NCI-H82 (cell line): ENCODE measurements at places on chromosomes 7 and 10.

- DNase-seq, result peak; percentile 51
Measured at GRCh38 chr10:4512671-4513240, 313.3 kb upstream of the AKR1E2 start.

DNA sequence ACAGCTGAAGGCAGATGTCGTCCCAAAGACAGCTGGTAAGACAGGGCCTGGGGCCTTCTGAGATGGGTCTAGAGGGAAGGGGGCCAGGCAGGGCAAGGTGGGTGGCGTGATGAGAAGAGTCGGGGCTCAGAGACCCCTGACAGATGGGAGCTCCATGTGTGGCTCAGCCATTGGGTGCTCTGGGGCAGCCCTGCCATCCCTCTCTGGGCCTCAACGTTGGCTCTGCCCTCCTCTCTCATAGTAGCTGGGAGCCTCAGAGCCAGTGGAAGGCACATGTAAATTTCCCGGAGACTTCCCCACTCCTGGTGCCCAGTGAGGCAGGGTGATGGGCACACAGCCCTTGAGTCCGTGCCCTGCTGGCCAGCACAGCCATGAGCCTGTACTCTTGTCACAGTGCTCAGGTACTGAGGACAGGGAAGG is 1.8 kb downstream of the PPIF start:
- DNase-seq, result no peak

DNA sequence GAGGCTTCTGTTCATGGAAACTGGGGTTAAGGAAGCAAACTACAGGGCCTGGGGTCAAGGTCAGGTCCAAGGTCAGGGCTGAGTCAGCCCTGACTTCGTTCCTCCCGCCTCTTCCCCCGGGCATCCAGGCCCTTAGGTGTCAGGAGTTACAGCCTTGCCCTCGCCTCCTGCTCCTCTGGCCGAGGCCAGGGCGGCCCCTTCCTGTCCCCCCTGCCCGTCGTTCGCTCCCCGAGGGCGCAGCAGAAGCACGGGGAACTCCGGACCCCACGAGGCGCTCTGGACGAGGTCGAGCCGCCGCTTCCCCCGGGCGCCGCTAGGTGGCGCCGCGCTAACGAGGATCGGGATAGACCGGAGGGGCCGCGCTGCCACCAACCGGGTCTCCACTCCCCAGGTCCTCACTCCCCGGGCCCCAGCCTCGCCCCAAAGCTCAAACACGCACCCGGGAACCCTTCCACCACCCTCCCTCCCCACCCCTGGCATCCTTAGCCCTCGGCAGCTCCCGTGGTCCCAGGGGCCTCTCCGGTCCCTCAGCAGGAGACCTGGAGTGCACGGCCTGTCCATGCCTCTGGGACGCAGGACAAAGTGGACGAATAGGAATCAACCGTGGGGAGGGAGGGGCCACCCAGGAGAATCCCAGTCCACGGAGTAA is 59.2 kb upstream of the MYL10 start:
- DNase-seq, result peak; percentile 78

DNA sequence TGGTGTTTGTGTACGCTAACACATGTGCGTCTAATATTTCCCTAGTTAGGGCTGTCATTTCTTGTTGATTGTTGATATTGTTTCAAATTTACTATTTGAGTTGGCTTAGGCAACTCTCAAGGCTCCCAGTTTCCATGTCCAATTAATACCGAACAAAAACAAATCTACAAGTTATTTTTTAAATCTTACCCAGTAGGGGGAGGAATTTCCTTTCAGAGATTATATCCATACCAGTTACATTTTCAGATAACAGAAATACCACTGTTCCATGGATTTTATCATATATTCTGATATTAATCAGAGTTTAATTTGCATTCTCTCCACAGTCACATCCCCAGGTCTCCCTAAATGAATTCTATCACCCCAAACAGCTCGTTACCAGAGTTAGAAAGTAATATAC is 7.2 kb upstream of the AKR1B10 start:
- DNase-seq, result no peak

GRCh38 chr7:142438235-142438922 is 180.5 kb upstream of the PRSS58 start:
- peak; percentile 78 for DNase-seq

- no peak for DNase-seq
Measured at GRCh38 chr10:32530231-32530630, 84.3 kb downstream of the CCDC7 start.

DNA sequence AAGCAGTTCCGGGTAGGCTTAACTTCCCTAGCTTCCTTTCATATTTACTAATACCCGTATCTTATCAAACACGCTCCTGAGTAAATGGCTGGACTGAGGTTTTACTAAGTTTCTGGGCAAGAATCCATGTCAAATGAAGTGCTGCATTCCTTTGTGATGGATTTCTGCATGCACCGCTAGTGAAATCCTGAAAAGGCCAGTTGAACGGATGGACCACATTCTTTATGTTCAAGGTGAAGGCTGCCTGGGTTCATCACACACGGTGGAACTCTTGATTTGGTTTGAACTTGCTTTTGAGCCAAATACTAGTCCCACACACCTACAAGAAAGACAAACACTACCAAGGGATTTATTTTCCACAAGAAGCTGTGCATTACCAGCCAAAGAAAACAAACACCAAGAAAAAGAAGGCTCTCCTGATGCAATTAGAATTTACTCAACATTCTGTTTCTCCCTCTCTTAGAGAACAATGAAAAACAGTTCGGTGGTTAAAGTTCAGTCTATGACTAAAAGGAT is 255.0 kb upstream of the SEMA3C start:
- no peak for DNase-seq

GRCh38 chr7:64872351-64873154 is 30.5 kb upstream of the ZNF273 start:
- DNase-seq, result no peak

- no peak for DNase-seq
Measured at GRCh38 chr7:44603193-44603592, 3.2 kb upstream of the OGDH start.

- DNase-seq, result no peak
Measured at GRCh38 chr7:107472116-107472515, 2.3 kb downstream of the GPR22 start.

GRCh38 chr10:6345404-6345803 is 142.7 kb downstream of the PFKFB3 start:
- no peak for DNase-seq

DNA sequence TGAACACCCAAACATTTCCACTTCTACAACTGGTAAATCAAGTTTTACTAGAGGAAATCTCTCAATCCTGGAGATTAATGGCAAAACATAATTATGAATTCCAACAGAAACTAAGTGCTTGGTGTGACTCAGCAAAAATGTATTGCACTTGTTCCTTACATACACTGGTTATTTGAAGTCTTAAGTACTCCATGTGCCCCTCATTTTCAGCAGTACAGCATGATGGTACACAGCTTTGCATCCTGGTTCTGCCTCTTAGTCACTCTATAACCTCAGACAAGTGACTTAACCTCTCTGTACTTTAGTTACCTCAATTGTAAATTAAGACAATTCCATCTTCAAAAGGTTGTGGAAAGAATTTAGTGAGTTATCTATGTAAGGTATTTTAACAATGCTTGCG is 12.9 kb downstream of the SLC16A12 start:
- DNase-seq, result no peak

DNA sequence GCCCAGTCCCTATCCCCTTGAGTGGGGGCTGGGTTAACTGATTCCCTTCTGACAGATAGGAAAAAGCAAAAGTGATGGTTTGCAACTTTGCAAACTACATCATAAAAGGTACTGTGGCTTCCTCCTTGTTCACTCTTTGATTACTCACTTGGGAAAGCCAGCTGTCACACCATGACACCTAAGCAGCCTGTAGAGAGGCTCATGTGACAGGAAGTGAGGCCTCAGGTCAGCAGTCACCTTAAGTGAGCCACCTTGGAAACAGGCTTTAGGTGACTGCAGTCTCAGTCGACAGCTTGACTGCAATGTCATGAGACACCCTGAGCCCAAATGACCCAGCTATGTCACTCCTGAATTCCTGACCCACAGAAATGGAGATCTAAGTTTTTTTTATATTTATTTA is 4.3 kb upstream of the CHCHD2 start:
- no peak for DNase-seq

DNA sequence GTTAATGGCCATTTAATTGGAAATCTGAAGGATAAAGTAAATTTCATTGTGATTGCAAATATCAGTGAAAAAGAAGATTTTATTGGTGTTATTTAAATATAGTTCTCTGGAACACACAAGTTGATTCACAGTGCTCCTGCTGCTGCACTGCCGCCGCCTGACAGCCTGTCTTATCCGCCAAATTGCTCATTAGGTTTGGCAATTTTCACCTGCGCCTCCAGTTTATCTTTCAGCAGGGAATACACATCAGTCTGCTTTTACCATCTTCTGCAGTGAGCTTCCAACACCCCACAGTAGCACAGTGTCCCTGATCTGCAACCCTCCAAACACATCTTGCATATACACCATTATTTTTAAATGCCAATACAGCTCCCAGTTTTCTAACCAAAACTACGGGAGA is 308.3 kb downstream of the PARD3 start:
- no peak for DNase-seq

DNA sequence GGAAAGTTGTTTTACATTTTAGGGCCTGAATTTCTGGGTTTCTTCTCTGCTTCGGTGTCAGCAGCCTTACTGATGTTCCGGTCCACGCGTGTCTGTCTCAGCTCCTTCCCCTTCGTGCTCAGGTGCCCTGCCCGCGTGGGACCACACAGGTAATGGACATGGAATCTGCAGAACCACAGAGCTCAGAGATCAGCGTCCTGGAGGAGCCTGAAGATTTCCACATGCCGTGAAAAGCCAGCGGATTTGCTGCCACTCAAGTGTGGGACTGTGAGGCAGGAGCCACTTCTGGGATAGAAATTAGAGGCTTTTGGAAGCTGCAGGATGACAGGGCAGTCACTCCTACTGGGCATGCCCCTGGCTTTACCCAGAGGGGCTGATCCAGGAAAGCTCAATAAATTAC is 666.1 kb upstream of the FOXK1 start:
- DNase-seq, result no peak

- no peak for DNase-seq
Measured at GRCh38 chr7:104962781-104963180, 51.2 kb upstream of the KMT2E start.

GRCh38 chr7:149635561-149636329 is 137.6 kb downstream of the ZNF467 start:
- DNase-seq, result peak; percentile 34

DNA sequence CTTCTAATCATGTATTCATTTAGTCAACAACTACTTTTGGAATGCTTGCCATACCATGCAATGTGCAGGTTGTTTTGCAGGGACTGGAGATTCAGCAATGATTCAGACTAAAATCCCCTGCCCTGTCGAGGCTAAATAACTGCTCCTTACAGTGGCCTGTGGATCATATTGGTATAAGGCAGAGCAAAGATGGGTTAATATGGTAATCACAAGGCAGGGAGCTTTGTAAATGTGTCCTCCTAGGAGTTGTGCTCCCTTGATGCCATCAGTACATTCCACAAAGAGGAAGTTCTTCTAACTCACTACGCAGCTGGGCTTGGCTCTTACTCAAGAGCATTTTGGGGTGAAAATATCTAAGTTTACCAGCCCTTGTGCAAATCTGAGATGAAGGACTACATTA is 614 bp upstream of the IFIT2 start:
- no peak for DNase-seq

DNA sequence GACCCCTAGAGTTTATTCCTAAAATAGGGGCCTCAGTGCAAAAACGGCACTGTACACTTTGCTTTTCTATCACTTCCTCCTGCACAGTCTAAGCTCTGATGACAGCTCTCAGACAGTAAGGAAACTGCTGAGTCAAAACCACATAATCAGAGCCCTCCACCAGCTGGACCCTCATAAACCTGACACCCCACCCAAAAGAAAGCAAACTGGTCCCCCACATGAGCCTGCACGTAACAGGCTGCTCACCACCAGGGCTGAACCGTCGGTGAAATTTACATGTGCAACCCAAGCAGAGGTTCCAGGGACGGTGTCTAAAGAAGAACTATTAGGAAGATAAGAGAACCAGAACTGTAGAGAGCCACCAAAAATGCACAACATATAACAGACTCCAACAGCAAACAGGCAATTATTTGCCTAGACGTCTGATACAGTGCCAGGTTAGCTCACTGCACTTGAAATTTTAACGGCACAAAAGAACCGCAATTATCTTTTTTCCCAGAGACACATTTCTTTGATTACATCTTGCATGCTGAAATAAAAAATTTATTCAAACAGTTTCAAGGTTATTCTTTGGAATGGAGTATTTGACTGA is 19.6 kb downstream of the SGMS1 start:
- DNase-seq, result no peak

DNA sequence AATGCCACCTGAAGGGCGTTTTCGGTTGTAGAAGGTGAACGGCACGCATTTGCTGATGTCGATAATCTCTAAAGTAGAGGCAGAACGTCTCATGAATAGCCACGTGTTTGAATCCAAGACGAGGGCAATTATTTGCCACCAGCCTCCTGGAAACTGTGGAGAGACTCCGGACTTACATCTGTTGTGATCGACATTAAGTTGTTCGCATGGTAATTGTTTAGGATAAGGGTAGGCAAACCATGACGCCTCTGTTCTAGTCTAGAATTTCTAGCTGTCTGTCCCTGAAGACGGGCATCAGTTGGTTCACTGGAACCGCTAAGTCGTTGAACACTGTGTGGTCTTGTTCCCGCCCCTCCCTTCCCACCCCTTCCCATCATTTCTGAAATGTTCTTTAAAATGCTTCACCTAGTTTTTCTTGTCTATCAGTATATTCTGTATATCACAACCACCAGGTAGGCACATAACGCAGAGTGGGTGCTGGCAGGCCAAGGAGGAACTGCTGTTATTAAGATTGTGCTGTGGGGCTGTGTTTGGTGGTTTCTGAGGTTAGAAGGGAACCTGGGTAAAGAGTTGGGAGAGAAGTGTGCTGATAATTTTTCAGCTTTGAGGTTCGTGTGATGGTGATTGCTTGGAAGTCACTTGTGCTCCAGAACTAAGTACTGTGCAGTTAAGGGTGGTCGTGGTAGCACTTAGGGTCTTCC is 1.2 kb downstream of the UBE3C start:
- DNase-seq, result peak; percentile 45

DNA sequence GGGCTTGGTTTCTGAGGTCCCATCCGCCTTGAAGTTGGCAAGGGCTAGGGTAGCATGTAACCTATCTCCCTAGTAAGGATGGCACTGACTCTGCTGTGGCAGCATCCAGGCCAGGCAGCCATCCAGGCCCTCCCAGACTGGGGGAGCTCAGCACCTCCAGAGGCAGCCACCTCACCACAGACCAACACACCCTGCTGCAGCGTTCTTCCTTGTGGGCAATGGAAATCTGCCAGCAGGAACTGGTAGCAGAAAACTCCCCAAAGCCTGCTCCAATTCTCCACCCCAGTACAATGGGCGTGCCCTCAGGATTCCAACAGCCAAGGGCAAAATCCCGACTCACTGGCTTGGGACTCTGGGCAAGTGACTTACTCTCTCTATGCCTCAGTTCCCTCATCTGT is 27.5 kb downstream of the DLG5 start:
- DNase-seq, result no peak

DNA sequence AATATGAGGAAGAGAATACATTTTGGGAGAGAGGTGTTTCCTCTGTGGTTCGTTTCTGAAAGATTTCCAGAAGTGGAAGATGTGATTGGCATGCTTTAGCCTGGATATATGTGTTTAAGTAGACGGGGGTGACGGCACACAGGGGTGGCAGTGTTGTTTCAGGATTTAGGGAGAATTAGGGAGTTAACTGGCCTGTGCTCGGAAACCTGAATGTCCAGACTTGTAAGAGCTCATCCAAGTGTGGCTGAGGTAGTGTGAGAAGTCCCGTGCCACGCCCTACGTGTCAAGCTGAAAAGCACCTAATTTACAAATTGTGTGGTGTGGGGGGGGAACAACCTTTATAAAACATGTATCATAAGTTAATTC is 1.1 kb downstream of the RALA start:
- peak; percentile 52 for DNase-seq

- DNase-seq, result no peak
Measured at GRCh38 chr10:103800789-103801540, 54.4 kb downstream of the SH3PXD2A start.

- peak; percentile 85 for DNase-seq
Measured at GRCh38 chr7:137903382-137904169, 56.8 kb upstream of the DGKI start.
